ENCODE measurements at places on chromosomes 4 and X.

GRCh38 chrX:15866147-15866546 is 11.5 kb upstream of the AP1S2 start:
- DNase-seq = no peak

DNA sequence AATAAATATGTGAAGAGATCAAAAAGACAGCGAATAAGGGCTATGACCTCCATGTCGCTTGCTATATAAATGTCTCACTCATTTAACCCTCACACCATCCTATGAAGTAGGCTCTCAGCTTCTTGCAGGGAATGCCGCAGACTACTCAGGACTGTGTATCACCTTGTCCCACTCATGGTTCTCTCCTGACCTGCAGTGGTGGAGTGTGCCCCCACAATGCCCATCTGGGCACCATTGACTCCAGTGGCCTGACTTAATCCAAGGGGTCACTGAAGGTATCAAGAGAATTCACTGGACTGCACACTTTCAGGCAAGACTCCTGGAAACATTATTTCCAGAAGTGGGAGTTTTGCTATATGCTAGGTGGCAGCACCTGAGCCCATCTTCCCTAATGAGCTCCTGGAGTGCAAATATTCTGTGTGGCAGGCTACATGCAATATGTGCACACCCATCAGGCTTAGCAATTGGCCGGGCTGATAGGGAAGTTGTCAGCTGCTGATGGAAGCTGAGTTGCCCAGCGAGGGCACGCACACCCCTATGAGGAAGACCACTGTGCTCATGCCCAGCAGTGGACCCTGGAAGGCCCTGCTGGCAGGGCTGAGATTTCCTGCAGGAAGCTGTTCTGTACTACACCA is 8.2 kb upstream of the EFNB1 start:
- DNase-seq = no peak

DNA sequence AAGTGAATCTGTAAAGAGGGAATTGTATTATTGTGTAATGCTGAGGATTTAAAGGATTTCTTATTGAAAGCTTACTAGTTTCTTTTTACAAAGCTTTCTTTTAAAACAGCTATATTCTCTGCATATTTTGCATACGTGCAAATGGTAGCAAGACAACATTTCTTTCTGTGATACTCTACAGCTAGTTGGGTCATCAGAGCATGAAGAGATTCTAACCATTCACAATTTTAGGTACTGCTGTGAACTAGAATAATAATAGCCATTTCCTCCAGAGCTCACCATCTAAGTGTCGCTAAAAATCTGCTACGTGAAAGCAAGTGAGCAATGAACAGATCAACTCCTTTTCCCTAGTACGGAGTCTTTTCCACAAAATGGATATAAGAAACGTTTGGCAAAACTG is 37.3 kb downstream of the ARHGAP6 start:
- no peak for DNase-seq

DNA sequence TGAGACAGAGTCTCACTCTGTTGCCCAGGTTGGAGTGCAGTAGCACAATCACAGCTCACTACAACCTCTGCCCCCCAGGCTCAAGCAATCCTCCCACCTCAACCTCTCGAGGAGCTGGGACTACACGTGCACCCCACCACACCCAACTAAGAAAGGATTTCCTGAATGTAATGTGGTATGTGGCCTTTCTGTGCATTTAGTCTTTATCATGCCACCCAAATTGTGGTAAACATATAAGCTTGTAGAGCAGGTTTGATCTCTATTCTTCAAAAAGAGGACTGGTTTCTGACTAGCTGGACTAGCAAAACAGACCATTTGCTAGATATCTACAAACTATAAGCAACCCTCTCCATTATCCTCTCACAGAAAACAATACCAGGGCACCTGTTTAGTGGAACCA is 33.6 kb downstream of the ELOVL6 start:
- DNase-seq = no peak

DNA sequence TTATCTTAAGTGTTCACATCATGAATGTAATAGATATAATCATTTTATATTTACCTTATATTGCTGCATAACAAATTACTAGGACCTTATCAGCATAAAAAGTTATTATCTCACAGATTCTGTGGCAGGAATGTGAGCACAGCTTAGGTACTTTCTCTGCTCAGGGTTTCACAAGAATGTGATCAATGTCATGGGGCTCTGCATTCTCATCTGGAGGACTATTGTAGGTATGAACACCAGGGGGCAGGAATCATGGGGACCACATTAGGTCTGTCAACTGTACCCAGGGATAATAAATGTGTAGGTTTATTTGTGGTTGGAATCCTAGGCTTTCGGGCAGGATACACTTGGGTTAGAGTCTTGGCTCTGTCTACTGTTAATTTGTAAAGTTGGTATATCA is 519.2 kb downstream of the ARAP2 start:
- no peak for DNase-seq

DNA sequence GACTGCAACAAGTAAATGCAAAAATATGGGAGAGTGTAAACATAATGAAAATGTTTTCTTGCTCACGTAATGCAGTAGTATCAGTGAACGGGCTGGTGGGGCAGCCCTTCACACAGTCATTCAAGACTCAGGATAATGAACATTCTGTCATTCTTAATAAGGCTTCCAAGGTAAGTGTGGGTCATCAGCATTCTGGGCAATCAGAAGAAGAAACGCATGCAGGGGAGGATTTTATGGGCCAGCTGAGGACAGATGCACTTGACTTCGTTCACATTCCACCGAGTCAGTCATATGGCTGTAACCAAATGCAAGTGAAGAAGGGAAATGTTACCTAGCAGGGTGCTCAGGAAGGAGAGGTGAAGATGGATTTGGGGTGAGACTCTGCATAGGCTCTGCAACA is 68.0 kb upstream of the MAP9 start:
- no peak for DNase-seq

- DNase-seq = no peak
Measured at GRCh38 chr4:2961811-2962441, 1.3 kb downstream of the NOP14 start.

GRCh38 chr4:139171876-139172691 is 4.9 kb downstream of the ELF2 start:
- DNase-seq = no peak

DNA sequence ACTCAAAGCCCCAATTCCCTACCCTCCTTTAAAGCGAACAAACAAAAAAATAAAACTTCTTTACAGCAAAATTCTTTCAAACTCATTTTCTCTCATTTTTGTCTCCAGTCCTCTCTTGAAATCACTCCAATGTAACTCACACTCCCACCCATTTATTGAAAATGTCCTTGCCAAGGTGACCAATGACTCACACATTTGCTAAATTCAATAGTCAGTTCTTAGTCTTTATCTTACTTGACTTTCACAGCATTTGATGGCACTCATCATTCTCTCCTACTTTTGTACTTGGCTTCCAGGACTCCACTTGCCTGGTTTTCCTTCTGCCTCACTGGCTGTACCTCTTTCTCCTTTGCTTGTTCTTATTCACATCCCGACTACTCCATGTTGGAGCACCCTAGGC is 19.9 kb downstream of the CC2D2A start:
- DNase-seq = no peak

DNA sequence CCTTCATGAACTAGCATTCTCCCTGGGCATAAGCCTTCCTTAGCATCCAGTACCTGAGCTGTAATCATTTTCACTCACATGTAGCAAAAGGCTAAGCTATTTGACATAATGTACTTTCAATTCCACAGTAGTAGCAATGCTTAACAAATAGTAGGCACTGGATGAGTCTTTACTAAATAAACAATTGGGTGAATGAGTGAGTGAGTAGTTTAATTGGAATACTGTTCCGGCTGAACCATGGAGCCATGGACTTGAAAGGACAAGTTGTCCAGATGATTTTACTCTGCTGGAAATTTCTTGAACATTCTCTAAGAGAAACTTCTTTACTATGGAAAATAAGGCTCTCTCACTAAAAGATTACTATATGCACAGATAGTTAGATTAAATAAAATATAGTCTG is 159.3 kb downstream of the FAM47B start:
- no peak for DNase-seq

- no peak for DNase-seq
Measured at GRCh38 chrX:151727346-151727745, 7.2 kb upstream of the CNGA2 start.

DNA sequence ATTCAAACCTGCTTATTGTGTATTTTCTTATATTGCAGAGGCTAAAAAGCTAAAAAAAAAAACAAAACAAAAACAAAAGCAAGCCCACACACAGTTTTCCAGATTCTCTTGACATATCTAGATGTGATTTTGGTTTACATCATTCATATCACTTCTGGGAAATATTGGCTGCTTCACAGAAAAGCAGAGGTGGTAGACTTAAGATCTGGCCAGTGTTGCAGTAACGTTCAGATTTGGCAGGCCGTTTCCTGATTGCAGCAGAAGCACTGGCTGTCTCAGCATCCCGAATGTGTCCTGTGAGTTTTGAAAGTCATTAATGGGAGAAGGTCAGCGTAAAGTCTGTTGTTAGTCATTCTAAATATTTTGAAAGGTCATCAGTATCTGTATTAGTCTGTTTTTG is 2062.0 kb downstream of the ARAP2 start:
- DNase-seq = no peak

DNA sequence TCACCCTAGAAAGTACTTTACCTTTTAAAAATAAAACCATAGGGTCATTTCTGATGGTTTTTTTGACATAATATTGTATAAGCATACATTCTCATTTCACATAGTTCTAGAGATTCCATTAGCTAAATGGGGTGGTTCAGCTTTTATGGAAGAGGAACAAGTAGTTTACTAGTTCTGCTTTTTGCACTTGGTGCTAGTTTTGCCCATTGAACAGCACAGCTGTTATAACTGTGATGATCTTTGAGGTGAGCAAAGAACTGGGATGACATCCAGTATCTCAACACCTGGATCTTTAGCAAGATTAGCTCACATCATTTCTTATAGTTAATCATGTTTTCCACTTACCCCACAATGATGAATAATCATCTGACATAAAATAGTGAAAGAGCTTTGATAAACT is 40.9 kb downstream of the MOB1B start:
- no peak for DNase-seq

DNA sequence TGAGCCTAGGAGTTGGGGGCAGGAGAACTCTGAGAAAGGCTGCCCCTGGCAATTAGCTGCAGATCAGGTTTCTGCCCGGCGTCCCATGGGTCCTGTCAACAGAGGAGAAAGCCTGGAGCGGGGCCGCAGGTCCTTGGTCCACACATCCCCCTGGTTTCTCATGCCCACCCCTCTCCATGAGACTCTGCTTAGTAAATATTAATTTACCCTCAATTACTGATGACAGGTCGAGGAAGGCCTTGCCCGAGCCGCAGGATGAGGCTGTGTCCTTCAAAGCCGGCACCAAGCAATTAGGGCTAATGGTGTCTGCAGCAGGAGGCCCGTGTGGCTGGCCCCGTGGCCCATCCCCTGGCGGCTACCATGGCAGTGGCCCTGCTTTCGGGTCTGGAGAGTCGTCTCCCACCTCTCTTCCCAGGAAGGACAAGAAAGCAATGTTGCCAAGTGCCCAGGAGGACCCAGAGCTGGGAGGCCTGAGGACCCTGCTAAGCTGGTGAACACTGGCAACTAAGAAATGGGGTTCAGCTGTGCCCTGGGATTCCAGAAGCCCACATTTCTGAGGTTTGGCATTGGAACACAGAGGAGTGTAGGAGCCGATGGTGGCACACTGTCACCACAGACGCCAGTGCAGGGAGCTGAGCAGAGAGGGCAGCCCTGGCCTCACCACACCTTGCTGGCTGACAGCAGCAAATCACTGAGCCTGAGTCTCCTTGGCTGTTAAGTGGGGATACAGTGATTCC is 114.6 kb downstream of the CPZ start:
- no peak for DNase-seq

DNA sequence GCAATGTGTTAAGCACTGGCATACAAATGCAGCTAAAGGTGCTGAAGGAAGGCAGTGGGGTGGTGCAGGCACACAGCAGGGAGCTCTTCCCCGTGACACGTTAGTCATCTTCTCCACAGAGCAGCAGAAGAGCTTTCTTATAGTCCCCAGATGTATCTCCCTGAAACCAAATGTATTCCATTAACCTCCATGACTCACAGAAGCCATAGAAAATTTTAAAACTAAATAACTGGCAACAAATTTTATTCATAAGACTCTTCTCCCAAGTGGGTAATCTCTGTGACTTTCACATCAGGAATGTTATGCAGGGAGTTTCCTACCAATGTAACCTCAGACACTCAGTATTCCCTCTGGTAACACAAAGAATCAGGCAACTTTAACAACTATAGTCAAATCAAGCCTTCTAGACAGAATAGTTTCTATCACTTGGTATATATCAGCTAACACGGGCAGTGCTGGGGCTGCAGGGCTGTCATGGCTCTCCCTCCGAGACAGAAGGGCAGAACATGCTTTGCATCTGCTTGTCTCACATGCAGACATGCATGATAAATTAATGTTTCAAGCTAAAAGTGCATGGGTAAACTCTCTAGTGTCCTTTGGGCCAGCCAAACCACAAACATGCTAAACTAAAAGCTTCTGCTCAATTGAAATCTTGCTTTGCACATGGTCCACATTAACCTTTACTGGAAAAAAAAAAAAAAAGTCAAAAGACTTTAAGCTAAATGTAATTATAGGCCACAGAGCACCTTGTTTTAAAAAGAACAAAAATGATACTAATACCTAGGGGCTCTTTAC is 28.2 kb downstream of the ANXA5 start:
- DNase-seq = peak; percentile 96

DNA sequence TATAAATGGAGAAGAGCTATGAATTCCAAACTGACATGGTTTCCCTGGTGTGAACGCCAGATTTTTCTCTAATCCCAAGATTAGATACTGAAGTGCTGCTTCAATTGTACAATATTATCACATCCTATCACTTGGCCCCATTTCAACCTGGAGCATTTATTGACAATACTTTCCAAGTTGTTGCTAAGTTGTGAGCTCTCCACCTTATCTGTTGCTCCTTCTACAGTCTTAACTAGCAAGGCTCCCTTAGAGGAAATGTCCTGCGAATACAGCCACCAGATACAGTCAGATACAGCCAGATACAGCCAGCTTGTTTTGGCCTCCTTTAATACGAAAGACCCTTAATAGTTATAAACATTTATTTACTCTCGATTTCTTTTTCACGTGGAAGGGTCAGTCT is 466.3 kb upstream of the FAM241A start:
- DNase-seq = no peak

- DNase-seq = no peak
Measured at GRCh38 chrX:72126048-72126415, 5.7 kb downstream of the RTL5 start.

- DNase-seq = no peak
Measured at GRCh38 chr4:182337366-182337765, 94.2 kb downstream of the TENM3 start.

- no peak for DNase-seq
Measured at GRCh38 chrX:112798736-112799135, 41.9 kb downstream of the AMOT start.

DNA sequence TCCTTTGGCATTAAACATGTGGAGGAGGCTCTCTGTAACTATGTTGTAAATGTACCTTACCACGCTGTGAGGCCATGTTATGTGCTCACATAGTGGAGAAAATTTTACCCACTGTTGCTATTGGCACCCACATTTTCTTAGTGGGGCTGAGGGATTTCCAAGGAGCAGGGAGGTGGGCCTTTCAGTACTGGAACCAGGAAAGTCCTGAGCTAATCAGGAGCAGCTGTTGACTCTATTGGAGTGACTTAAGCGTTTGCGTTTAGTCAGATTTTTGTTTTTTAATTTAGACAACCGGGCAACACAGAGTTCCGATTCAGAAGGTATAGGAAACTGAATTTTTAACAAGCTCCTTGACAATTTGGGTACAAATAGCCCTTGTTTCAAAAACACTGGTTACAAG is 30.7 kb upstream of the WDR17 start:
- DNase-seq = no peak

GRCh38 chrX:9905721-9906120 is 61.4 kb upstream of the CLDN34 start:
- no peak for DNase-seq
